ENCODE measurements at places on chromosomes 12 and 14. TPM values are rescaled to one million over a fixed set of nuclear protein-coding genes. Genes with fewer than 3 reads are reported as not detected.

The CLEC1A gene
- total RNA-seq: 4.4 TPM

DNA sequence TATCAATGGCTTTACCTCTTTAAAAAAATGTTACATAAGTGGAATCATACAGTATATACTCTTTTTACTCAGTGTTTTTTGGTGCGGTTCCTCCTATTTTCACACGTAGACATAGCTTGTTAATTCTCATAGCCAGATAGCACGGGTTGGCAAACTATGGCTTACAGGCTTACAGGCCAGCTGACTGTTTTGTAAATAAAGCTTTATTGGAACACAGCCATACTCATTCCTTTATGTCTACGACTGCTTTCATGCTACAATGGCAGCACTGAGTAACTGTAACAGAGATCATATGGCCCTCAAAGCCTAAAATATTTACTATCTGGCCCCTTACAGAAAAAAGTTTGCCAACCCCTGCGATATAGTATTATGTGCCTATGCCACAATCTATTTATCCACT lies 5.8 kb upstream of the DAAM1 start:
- DNase-seq: no peak

- peak; percentile 58 for DNase-seq
These were observed 6.6 kb downstream of the CARMIL3 start for GRCh38 chr14:24058260-24058950.

The CYP46A1 gene
- 3.0 TPM for total RNA-seq

The SMIM41 gene
- total RNA-seq: not detected

DNA sequence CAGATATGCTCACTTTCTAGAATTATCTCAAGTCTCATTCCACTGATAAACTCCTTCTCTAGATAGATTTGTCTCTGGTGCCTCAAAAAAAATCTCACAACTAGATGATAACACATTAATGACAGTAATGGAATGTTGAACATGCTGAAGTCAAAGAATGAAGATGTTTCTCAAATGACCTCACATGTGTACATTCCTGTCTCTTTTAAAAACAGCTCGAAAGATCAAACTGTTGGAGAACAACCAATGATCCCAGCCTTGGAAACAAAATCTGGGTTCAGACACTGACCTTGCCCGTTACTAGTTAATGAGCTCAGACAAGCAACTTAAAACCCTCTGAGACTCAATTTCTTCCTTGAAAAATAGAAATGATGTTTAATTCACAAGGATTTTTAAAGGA lies 44.7 kb upstream of the KCNJ8 start:
- no peak for DNase-seq

GRCh38 chr12:117718559-117718958 lies 250.2 kb downstream of the KSR2 start:
- peak; percentile 34 for DNase-seq

GRCh38 chr12:71780237-71780822 lies 25.7 kb downstream of the RAB21 start:
- DNase-seq: peak; percentile 29

DNA sequence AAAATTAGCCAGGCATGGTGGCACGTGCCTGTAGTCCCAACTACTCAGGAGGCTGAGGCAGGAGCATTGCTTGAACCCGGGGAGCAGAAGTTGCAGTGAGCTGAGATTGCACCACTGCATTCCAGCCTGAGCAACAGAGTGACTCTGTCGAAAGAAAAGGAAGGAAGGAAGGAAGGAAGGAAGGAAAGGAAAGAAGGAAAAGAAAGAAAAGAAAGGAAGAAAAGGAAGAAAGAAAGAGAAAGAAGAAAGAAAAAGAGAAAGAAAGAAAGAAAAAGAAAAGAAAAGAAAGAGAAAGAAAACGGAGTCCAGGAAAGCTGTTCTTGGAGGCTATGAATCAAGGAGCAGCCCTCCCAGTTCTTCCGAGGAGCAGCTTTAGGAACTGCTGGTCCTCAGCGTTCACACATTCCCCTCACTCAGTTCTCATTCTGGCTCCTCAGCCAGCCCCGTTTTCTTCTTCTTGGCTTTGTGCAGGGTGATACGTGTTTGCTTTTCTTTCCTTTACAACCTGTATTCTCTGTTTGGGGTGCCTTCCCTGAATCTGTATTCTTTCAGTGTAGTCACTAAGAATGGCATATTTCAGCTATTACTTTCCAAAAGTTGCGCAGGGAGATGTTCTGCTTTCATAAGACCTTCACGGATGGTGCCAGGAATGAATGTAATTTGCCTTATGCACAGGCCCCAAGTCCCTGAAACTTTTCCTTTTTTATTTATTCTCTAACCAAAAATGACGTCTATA lies 12.2 kb downstream of the FBXL14 start:
- DNase-seq: no peak

DNA sequence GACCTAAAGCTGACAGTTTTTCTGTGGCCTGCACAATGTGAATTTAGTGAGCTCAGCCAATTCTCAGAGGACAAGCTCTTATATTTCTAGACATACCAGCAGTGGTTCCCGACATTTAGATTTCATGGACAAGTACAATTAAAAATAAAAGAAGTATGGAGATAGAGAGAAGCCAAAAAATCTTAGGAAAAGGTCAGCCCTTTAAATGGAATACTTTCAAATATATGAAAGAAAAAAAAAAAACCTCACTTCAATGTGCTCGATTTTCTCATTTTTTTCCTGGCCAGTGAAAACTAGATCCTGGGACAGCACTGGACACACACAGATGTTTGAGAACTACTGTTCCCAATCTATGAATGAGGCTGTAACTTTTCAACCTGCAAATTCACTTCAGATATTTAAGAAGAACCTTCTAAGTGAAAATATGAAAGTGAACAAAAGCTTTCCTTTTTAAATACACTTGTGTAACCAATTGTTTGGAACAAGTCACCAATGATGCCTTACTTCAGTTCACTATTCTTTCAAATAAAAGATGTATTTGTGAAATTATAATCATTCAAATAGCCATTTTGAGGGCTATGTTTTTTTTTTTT lies 109.4 kb downstream of the SLC38A1 start:
- no peak for DNase-seq

GRCh38 chr14:80780500-80780899 lies 161.0 kb downstream of the CEP128 start:
- DNase-seq: no peak
